ENCODE measurements at places on chromosomes 2 and 18. TPM values are rescaled to one million over a fixed set of nuclear protein-coding genes. Genes with fewer than 3 reads are reported as not detected.

The EFHD1 gene
- total RNA-seq = 6.9 TPM

The SKOR2 gene
- total RNA-seq = not detected

The LOXHD1 gene
- 0.13 TPM for total RNA-seq

The DSG3 gene
- total RNA-seq = 0.04 TPM

The REG3G gene
- total RNA-seq = not detected

The FBXO36 gene
- 0.49 TPM for total RNA-seq

The CMPK2 gene
- total RNA-seq = 4.2 TPM

GRCh38 chr2:182088681-182089320 is 103.1 kb downstream of the PPP1R1C start:
- no peak for DNase-seq

- no peak for DNase-seq
These were observed 460.4 kb downstream of the EPHA4 start for GRCh38 chr2:221111739-221112138.

DNA sequence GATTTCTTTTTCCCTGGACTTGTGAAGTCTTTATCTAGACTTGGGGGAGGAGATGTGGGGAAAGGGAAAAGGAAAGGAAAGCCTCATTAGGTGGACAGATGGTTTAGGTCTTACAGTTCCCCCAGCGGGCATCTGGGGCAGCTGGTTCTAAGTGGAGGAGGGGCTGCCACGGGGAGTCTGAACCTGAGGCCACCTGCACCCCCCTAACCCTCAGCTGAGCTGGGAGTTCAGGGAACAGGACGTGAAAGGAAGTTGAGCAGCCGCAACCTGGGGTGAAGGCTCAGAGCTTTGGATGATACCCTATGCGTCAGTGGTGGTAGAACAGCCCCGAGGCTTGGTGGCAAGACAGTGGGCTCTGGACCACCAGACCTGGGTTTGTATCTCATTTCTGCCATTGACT is 26.8 kb downstream of the ITM2C start:
- no peak for DNase-seq

- no peak for DNase-seq
These were observed 149.3 kb downstream of the GPD2 start for GRCh38 chr2:156585457-156585856.

- no peak for DNase-seq
These were observed 42.7 kb upstream of the TAF1B start for GRCh38 chr2:9800639-9800974.

- DNase-seq = no peak
These were observed 3.5 kb downstream of the MXD1 start for GRCh38 chr2:69918401-69918800.

DNA sequence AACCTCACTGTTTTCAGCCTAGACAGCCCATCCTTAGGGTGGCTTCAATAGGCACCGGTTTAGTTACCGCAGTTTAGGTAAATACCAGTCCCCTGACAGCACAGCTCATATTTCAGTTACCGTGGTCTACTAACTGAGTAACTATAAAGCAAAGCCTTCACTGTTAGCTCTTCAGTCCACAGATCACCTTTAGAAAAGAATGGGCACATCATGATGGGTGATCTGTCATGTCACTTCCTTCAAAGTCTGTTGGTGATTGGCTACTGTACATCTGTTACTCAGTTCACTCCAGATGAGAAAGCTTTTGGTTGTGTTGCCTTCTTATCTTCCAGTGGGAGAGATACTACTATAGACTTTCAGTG is 21.0 kb downstream of the SLC20A1 start:
- DNase-seq = no peak

GRCh38 chr2:26430826-26431225 is 29.1 kb downstream of the DRC1 start:
- no peak for DNase-seq

DNA sequence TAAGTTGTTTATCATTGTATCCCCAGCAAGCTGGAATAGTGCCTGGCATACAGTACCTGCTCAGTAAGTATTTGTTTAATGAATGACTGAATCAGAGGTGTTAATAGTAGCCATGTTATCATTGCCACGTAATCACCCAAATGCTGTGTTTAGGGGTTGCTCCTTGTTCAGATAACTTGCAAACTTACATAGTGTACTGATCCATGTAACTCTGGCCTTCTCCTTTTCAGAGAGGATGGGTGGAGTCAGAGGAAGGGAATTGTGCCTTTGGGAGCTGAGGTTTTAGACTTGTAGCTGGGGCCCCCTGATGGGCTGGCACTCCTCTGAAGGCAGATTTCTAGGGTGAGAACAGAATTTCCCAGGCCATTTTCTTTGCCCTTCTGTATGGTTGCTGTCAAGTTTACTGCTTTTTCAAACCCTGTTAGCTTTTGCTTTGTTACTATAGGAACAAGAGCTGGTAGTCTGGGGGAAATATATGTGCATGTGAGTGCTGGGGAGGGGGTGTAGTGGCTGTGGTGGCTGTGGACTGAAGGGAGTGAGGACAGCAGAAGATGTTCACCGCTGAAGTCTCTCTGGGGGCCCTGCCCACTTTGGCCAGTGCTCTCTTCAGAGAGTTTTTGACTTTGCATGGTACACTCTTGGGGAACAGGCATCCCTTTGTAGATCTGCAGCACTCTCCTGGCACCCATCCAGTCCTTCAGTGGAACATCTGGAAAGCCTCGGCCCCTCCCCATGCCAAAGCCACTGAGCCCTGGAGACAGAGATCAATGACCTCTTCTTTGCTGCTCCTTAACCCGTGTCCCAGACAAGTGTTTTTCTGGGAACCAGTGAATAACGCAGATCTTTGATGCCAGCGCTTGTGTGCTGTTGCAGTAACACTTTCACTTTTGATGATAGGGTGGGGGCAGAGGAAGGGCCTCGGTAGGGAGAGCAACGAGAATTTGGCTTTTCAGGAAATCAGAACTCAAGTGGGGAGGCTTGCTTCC is 209.0 kb downstream of the PRKCE start:
- DNase-seq = peak; percentile 70

DNA sequence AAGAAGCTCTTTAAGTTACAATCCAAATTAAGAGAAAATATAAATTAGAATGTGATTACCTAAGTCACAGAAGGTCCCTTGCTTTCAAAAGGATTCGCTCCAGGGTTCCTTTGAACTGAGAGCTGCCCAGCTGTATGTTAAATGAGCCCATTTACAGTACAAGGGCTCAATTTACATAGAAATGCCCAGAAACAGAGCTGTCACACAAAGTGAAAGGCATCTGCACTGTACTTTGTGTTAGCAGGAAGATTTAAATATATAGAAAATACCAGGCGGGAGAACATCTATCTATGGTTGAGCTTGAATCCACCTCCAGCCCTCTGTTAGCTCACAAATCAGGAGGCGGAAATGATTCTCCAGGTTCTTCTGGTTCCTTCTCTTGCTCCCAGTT is 272.9 kb downstream of the PAX3 start:
- no peak for DNase-seq

DNA sequence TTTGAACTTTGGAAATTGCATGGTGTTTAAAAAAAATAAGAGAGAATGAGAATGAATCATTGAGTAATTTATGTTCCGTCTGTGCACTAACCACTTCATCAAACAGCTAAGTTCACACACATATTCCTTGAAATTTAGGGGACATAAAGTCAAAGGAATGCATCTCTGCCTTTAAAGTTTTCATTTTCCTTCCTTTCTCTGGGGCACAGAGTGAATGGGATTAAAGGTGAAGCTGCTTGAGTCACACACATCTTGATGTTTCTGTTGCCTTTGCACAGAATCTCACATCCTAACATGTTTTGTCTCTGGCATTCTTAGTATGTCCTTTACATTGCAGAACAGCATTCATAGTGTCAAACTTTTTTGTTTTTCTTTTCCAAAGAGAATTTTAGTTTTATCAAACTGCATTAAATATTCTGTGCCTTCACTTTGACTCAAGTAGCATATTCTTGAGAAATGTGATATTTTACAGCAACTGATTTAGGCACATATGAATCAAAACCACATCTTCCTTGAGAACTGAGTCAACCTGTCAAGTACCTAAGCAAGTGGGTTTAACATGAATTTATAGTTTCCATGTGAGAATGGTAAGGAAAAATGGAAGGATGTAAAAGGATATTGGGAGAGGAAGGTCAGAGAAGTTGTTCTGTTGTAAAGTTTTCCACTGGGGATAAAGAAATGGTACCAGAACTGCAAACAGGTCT is 169.1 kb upstream of the THUMPD2 start:
- no peak for DNase-seq

- DNase-seq = no peak
These were observed 54.5 kb downstream of the ZDBF2 start for GRCh38 chr2:206328974-206329373.

GRCh38 chr18:58218117-58218516 is 174.1 kb downstream of the NEDD4L start:
- DNase-seq = no peak

DNA sequence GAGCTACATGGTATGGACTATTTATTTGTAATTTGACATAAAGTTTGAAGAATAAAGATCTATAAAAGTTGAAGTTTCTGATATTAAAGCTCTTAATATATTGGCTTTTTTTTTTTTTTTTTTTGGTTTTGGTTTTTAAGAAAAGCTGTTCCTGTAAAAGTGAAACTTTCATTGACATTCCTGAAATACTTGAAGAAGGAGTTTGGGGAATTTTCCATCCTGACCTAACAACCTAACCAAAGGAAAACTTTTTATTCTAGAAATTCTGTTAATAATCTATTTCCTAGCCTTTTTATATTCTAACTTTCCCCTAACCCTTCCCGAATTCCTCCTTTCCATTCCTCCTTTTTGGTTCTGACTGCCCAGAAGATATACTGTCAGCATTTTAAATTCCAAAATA is 83.7 kb downstream of the ACSL3 start:
- no peak for DNase-seq

DNA sequence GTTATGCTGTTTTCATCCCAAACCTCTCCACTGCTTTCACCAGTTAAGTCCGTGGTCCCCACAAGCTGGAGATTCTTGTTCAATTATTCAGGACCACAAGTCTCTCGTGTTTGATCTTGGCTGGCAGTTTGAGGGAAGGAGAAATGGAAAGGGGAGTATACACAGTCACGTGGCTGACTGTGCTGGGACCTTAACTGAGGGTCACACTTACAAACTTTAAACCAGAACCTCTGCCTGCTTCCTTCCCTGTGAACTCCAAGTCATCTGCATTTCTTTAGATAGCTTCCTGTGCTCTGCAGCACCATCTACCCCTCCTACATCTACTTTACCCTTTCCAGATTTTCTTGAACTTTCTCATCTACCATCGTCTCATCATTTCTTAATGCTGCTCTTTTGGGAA is 91.7 kb downstream of the ARHGEF4 start:
- no peak for DNase-seq

- DNase-seq = no peak
These were observed 92.2 kb upstream of the TGFA start for GRCh38 chr2:70645733-70646419.

GRCh38 chr2:29562896-29563295 is 358.5 kb downstream of the ALK start:
- no peak for DNase-seq

- no peak for DNase-seq
These were observed 15.3 kb upstream of the NFE2L2 start for GRCh38 chr2:177279847-177280246.
